ENCODE measurements at places on chromosomes 5 and 9. TPM values are rescaled to one million over a fixed set of nuclear protein-coding genes. Genes with fewer than 3 reads are reported as not detected.

The FOXI1 gene
- polyA plus RNA-seq: not detected

The POLK gene
- polyA plus RNA-seq: 23.4 TPM

The REEP5 gene
- polyA plus RNA-seq: 64.6 TPM

- DNase-seq: no peak
These were observed 190.7 kb downstream of the CD180 start for GRCh38 chr5:67005737-67006499.

GRCh38 chr5:77015938-77016569, 14.2 kb upstream of the AGGF1 start:
- DNase-seq: no peak

DNA sequence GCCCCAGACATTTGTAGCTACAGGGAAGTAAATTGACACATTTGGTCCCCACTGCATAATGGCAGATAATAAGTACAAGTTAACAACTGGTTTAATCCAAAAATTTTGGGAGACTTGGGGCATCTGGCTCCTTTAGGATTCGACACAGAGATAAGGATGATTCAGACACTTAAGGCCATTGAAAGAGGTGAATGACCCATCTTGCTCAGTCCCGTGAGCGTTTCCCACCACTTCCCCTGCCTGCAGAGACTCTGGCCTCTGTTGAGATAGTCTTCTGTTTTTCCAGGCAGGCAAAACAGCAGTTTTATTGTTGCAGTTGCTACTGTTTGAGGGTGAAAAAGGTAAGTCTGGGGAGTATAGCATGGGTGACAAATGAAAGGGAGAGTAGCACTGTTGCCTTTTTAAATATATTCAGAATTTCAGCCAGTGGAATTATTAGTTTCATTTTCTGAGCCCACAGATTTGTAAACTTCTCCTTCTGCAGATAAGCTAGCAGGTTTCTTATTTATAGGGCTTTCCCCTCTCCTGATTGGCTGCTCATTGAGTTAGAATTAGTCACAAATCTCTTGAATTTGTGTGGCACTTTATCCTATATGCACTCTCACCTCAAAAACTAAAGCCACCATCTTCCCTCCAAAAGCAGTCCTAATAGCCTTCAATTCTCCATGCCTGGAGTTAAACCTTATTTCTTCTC, 19.3 kb downstream of the ACO1 start:
- DNase-seq: no peak

DNA sequence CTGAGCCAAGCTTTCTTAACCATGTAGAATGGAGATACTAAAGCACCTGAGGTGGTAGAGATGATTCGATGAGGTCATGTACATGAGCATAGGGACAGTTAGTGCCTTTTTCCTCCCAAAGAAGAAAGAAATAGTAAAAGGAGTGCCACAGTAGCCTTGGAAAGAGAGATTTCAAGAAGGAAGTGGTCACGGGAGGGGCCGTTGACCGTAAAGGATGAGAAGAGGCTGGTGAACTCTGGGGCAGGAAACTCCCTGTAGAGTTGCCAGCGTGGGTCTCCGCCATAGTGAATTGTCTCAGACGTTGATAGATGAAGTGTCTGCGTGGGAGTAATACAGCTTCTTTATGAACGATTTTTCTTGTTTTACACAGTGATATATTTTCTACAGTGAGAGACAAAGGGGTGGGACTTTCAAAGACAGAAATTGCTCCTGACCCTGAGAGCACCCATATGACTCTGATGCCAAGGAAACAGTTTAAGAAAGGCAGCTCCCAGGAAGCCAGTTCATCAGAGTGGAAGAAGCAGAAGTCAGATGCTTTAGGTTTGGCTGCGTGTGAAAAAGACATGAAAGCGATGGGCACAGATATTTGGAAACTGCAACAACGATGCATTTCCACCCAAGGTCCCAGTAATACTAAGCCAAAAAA, 41.3 kb downstream of the UGCG start:
- no peak for DNase-seq

GRCh38 chr9:129174724-129175514, 3.1 kb downstream of the IER5L start:
- DNase-seq: no peak

GRCh38 chr9:34550016-34550680, 27.4 kb upstream of the ENHO start:
- no peak for DNase-seq

DNA sequence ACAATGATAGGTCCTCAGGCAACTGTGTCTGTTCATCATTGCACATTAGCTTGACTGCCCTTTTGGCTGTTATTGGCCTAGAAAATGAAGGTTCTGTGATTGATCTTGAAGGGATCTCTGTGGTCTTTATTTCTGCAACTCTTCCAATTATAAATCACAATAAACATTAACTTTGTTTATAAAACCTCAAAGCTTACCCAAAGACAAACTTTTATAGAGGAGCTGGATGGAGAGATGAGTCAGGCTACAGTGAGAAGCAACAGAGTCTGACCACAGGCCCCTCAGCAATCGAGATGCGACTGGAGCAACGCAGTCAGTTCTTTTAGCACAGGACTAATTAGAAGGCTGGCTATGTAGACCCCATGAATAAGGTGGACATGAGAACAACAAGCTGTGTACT, 5.3 kb downstream of the MACROH2A1 start:
- no peak for DNase-seq

- no peak for DNase-seq
These were observed 49.5 kb downstream of the AGXT2 start for GRCh38 chr5:34998058-34998789.
